ENCODE measurements at places on chromosomes 11 and 22.
A peak's percentile ranks its signal among the peaks of the same experiment; 100 is the strongest.

- DNase-seq, result no peak
Observed at GRCh38 chr11:99019696-99020095, 1.1 kb upstream of the CNTN5 start.

- no peak for DNase-seq
Observed at GRCh38 chr22:23075525-23076216, 5.4 kb downstream of the GNAZ start.

- DNase-seq, result no peak
Observed at GRCh38 chr11:130070846-130071200, 1.1 kb downstream of the APLP2 start.

DNA sequence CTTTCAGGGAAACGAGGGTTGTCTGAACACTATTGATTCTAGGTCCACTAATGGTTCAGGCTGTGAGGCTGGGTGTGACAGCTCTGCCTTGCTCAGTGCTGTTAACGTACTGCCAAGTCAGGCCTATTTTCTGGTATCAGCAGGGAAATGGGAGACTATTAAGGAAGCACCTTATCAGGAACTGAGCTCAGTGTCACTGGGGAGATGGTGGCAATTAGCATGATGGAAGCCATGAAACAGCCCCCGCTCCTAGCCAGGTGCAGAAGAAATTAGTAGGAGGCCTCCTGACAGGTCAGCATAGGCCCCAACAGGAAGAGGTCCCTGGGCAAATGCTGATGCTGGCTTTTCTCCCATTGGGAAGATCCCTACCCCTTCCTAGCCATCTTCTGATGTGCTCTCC, 42.6 kb upstream of the LMO2 start:
- no peak for DNase-seq

GRCh38 chr11:131754671-131755070, 384.3 kb downstream of the NTM start:
- no peak for DNase-seq

DNA sequence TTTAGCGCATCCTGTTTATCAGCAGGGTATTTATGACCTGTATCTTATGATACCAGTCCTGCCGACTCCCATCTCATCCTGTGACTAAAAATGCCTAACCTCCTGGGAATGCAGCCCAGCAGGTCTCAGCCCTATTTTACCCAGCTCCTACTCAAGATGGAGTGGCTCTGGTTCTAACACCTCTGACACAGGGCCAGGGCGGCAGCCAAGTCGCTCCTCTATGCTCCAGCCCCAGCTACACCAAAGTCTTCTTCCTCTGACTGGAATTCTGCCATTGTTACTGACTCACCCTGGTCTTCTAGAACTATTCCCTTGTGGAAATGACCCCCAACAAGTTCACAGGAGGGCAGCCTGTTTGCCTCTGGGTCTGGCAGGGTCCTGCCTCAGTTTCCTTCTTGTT, 7.9 kb upstream of the C1QTNF6 start:
- no peak for DNase-seq

GRCh38 chr22:49108636-49109315, 718.9 kb downstream of the BRD1 start:
- no peak for DNase-seq

GRCh38 chr22:38452373-38453065, 2.5 kb downstream of the KCNJ4 start:
- DNase-seq, result no peak

DNA sequence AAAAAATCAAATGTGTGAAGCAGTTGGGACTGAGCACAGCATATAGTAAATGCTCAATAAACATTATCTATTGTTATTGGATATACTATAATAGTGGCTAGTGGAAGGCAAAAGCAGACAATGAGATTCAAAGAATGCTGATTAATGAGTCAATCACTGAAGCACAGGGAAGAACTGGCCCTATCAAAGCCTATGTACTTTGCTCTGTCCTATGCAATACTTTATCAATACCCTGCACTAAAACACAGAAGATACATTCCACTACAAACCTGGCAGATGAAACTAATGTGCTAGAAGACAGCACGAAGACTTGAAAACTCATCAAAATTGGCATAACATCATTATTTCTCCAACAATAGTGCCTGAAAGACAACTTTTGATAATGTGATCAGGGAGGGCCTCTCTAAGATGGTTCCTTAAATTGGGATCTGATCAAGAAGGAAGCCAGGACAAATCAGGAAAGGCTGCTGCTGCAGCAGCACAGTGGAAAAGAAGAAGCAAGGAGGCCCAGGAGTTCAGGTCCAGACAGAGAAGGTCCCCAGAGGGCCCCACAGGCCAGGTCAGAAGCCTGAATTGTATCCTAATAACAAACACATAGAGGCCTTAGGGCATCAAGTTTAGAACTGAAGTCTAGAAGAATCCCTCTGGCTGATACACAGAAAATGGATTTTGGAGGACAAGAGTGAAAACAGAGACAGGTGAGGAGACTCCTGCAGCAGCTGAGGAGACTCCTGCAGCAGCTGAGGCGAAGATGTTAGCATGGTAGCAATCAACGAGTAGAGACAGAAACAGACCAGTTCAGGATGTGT, 18.6 kb downstream of the PI4KA start:
- no peak for DNase-seq

- no peak for DNase-seq
Observed at GRCh38 chr22:44207173-44207980, 26.7 kb downstream of the PARVG start.

- DNase-seq, result peak; percentile 3
Observed at GRCh38 chr11:79493555-79494171, 52.8 kb upstream of the TENM4 start.

GRCh38 chr11:61714316-61714715, 34.1 kb downstream of the DAGLA start:
- DNase-seq, result no peak
